Kidney glomerular epithelial cell (primary cell): ENCODE measurements at places on chromosomes 5 and 9.

GRCh38 chr5:18195910-18196309, 561.6 kb downstream of the TAF11L14 start:
- DNase-seq: no peak

- DNase-seq: no peak
These were observed 1114.9 kb upstream of the C9orf72 start for GRCh38 chr9:28688172-28688571.

DNA sequence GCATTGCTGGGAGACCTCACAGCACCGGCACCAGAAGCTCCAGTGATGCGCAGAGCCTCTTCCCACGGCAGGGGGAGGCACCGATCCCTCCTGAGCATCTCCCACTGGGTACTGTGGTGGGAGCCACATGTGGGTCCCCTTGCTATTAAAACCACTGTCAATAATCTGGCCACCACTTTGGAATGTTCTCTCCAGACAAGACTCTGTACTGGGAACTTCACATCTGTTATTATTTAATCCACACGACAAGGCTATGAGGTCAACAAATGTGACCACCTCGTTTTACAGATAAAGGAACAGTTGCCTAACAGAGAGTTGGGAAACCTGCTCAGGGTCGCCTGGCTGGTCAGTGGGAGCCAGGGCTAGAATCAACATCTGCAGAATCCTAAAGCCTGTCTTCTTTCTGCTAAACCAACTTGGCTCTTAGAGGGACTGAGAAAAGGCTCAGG, 72.7 kb downstream of the EPB41L4B start:
- DNase-seq: no peak

DNA sequence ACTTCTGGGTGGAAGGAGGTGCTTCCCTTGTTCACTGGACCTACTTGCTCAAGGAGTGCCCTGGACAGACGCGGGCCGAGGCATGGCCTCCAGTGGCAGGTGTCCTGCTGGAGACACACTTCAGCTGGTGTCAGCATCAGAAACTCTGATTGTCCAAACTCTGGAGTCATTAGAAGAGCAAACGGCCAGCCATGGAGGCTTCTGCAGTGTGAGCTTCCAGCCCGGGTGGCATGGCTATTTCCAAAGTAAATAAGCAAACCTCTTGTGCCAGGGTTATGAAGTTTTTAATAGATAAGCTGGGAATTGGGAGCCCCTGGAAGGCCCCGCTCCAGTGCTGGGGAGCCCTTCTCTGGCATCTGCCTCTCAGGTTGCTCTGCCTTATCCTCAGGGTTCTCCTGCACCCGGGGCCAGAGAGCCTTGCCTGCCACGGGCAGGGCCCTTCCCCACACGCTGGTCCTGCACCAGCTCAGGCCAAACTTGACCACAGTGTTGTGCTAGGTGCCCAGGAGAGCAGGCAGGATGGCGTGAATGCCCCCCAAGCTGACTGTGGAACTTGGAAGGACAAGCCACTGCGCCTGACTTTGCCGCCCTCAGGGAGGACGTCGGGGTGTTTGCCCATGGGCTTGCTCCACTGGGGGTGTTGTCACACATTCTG, 285.6 kb downstream of the GADD45G start:
- no peak for DNase-seq

GRCh38 chr9:16196206-16196605, 643.4 kb downstream of the CCDC171 start:
- no peak for DNase-seq

DNA sequence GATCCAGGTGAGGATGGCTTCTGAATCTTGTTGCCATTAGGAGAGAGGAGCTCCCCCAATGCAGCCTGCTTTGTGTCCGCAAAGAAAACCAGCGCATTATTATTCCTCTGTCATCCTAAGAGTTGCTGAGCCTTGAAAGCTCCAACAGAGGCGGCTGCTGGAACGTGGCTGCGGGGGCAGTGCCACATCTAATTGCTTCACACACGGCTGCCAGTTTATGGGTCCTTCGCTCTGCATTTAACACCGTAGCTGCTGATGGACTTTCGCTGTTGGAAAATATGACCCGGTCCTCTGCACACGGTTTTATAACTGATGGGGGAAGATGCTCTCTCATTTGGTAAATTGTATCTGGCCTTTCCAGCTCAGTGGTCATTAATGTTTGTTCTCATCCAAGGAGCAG, 38.0 kb downstream of the ZNF622 start:
- peak; percentile 7 for DNase-seq

DNA sequence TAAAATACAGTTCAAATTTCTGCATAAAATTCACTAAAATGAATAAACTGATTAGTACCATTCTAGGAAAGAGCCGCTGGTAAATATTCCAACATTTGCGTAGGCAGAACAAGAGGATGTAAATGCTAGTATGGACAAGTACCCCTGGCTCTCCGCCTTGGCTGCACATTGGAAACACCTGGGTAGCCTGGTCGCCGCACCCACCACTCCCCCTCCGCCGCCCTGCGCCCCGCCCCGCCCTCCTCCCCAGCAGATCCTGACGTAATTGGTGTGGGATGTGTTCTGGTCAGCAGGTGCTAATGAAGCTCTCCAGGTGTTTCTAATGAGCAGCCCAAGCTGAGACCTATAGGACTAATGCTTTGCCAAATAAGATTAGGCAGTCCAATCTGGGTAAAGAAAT, 225.7 kb downstream of the FRMD3 start:
- no peak for DNase-seq

- DNase-seq: no peak
These were observed 104.0 kb downstream of the RGS3 start for GRCh38 chr9:113567361-113568080.

GRCh38 chr5:170171811-170172210, 61.0 kb upstream of the C5orf58 start:
- DNase-seq: no peak

- no peak for DNase-seq
These were observed 466.2 kb downstream of the SPOCK1 start for GRCh38 chr5:137032929-137033328.

GRCh38 chr5:124061068-124061430, 549.1 kb downstream of the CSNK1G3 start:
- DNase-seq: no peak

DNA sequence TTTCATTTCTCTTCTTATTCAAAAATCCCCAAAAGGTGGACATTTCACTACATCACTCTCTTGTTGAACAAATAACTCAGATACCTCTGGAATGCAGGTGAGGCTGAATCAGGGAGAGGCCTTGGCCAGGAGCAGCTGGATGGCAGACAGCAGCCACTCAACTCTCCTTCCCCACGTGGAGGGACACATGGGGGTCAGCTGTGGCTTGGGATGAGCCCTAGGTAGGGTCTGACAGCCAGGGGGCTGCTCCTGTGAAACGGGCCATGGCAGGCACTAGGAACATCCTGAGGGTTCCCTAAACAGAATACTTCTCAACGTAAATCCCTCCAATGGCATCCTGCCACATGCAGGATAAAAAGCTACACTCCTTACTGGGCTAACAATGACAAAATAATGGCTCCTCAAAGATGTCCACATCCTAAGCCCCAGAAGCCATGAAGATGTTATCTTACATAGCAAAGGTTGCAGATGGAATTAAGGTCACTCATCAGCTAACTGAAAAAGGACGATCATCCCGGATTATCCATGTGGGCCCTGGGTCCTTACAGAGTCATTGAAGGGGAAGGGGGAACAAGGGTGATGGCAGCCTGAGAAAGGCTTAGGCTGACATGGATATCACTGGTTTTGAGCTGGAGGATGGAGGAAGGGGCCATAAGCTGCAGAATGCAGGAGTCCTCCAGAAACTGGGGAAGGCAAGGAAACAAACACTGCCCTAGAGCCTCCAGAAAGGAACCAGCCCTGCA, 31.4 kb upstream of the S1PR3 start:
- DNase-seq: no peak
